ENCODE measurements at places on chromosomes 1 and 21.

DNA sequence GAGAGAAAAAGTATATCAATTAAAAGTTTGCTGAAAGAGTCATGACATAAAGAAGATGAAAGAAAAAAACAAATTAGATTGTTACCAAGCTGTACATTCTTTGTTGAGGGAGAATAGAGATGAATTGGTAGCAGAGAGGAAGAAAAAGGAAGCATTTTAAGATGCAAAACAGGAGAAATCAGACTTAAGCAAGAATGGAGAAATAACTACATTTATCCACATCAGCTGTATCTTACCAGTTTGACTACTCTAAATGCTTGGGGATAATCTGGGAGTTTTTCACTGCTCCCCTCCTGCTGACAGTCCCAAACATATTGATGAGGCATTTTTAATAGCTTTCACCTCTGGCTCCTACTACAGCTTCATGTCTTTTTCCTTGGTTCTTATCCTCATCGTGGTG is 16.8 kb upstream of the PTPRC start:
- no peak for DNase-seq

DNA sequence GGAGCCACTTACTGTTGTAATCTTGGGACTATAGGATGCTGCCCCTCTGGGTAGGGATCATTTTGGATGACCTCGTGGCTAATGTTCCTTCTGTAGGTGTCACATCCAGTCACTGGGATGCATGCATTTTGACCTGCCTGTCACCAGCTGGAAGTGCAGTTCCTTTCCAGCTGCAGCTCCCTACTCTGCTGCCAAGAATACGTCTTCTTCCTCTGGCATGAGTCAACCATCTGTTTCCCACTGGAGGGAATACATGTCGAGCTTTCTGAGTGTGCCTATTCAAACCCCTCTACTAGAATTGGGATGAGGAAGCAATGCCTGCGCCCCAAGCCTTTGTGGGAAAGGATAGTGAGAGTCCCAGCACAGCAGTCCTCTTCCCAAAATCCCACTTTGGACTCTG is 415.5 kb upstream of the ADAMTS5 start:
- no peak for DNase-seq

GRCh38 chr1:247096958-247097357 is 7.2 kb downstream of the ZNF669 start:
- DNase-seq = no peak

DNA sequence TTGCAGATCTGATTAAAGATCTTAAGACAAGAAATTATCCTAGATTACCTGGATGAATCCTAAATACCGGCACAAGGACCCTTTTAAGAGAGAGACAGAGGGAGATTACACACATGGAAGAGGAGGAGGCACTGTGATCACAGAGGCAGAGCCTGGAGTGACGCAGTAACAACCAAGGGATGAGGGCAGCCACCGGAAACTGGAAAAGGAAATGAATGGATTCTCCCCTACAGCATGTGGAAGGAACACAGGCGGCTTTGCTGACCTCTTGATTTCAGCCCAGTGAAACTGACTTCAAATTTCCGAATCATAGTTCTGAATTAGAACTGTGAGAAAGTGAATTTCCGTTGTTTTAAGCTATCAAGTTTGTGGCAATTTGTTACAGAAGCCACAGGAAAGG is 50.2 kb upstream of the IVNS1ABP start:
- DNase-seq = no peak

- DNase-seq = no peak
Measured at GRCh38 chr1:66495495-66495894, 38.5 kb upstream of the SGIP1 start.

DNA sequence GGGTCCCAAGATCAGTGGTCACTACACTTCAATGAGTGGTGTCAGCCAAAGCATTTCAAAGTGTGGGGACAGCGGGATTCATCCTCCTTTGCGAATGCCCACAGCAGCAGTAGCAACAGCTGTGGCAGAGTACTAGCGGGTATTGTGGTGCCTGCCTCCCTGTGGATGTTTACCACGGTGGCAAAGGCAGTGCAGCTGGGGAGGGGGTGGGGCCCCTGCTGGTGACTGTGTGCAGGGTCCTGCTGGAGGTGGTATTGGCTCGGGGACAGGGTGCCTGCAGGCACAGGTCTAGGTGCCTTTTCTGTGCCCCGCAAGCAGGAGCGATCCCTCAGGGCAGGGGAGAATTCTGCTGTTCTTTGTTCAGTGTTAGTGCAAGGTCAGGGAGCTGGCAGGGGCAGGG is 415.7 kb downstream of the USP25 start:
- no peak for DNase-seq

DNA sequence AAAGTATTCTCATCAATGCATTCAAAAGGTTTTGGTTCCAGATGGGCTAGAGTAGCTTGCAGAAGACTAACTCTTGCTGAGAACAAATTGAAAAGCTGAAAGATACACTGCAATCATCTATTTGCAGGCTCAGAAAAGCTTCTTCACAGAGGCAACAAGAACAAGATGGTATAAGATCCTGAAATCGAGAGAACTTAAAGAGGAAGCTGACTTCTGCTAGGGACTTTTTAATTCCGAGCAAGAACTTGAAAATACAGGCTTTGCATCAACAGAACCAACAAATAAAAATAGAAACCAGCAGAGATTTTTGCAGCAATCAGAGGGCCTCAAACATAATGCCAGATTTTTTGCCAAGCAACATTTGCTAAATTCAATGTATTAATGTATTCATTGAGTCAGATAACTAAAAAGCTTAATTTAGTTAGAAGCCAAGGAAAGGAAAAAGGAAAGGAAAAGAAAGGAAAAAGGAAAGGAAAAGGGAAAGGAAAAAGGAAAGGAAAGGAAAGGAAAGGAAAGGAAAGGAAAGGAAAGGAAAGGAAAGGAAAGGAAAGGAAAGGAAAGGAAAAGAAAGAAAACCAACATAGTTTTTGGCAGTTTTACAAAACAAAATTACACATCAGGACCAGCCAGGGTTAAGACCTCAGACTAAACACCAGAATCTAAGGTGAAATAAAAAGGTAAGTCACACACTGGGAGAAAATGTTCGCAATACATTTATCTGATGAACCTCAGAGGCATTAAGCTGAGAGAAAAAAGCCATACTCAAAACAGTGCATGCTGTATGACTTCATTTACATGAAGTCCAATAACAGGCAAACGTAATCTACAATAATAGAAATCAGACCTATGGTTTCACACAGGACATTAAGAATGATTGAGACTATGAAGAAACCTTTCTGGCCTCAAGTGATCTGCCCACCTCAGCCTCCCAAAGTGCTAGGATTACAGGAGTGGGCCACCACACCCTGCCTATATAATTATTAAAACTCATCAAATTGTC is 42.6 kb downstream of the FAF1 start:
- DNase-seq = no peak

All from NCI-H2029 (cell line).